Stimulated activated CD4-positive, alpha-beta T cell treated with anti-CD3 and anti-CD28 coated beads, Interleukin-15, amount 100 ng/mL, for 1 hour (primary cell): ENCODE measurements at places on chromosomes 1 and 21.

- DNase-seq, result no peak
Observed at GRCh38 chr1:39877231-39877778, 6.0 kb downstream of the TRIT1 start.

DNA sequence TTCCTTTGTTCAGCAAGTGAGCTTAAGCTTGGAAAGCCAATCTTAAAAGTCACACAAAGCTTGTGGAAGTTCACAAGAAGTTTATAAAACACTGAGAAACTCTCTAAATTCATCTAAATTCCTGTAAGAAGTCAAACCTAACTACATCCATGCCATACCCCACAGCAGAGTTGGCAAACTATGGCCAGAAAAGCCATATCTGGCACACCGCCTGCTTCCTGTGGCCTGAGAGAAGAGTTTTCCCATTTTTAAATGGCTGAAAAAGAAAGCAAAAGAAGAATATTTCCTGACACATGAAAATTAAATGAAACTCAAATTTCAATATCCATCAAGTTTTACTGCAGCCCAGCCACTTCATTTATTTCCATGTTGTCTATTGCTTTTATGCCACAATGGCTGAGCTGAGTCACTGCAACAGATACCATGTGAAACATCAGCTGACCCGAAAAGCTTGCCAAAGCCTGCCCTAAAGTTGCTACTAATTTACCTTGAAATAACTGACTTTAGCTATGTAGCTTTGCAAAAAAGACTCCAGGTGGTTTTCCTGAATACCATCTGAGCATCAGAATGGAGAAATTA lies 237.1 kb downstream of the SLC45A1 start:
- DNase-seq, result no peak

DNA sequence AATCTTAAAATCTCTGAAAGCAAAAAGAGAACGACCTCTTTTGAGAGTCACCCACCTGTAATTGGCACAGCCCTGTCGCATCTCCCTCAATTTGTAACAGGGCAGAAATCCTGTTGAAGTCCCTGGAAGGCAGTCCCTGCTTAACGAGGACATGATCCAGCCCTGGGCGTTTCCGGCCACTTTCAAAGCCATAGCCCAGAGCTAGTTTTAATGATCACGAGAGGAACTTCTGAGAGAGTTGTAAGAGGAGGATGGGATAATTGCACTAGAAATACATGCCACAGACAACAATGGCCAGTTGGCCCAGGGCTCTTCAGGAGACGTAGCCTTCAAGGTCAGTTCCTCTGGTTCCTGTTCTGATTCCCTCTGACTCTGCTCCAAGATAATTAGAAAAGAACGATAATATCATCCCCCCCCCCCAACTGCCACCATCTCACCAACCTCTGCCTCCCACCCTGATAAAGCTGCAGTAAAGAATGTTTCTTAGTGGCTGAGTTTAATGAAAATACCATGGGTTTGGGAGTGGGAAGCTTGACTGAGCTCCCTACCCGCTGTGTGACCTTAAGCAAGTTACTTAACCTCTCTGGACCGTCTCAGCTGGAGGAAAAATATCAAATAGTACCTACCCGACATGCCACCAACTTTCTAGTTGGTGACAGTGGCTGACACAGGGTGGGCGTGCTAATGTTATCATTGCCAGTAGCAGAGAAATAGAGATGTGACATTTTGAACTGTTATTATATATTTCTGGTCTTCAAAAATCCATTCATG lies 140.0 kb downstream of the OMA1 start:
- DNase-seq, result no peak

GRCh38 chr1:20578062-20578461 lies 10.8 kb upstream of the CDA start:
- no peak for DNase-seq

GRCh38 chr1:185348985-185349384 lies 31.9 kb upstream of the IVNS1ABP start:
- no peak for DNase-seq

- DNase-seq, result no peak
Observed at GRCh38 chr1:89484092-89485038, 40.3 kb upstream of the LRRC8B start.

- DNase-seq, result no peak
Observed at GRCh38 chr1:17865912-17866739, 111.0 kb downstream of the ACTL8 start.

DNA sequence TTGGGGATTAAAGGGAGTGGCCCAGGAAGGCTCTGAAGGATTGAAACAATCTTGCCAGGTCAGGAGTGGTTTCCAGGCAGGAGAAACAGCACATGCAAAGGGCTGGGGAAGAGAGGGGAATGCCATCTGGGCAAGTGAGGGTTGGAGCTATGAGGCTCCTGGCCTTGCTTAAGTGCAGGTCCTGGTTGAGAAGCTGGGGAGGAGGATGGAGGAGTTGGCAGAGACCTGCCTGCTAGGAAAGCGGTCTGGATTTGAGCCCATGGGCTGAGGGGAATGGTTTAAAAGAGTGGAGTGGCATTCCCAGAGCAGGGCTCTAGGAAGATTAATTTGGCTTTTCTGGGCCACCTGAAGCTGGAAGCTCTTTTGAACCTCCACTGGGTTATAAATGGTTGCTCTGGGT lies 9.2 kb downstream of the IGSF21 start:
- DNase-seq, result no peak

GRCh38 chr21:26842974-26843932 lies 2.0 kb downstream of the ADAMTS1 start:
- no peak for DNase-seq

DNA sequence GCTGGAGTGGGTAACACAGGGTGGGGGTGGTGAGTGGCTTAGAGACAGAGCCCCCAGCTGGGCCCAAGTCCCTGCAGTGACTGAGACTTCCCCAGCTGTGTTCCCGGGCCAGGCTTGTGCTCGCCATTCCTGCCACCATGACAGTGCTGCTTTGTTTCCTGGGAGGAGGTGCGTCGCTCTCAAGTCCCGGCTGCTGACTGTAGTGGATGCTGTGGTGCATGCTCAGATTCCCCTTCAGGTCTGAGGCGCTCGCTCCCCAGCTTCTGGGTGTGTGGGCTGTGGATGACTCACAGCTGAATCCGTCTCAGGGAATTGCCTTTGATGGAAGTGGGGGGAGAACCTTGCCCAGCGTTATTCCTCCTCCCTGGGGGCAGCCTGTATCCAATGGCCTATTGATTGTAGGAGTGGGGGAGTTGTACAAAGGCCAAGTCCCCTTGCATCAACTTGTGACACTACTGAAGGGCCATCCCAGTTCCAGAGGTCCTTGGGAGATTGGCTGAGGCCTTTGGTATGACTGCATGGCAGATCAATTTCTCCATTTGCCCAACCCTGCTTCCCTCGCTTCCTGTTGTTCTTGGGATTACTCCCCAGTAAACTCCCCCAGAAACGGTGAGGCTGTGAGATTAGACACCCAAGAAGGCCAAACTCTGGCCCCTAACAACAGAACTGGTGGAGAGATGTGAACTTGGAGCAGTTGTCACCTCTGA lies 17.8 kb upstream of the POU3F1 start:
- DNase-seq, result no peak

GRCh38 chr1:57674801-57675200 lies 250.9 kb upstream of the DAB1 start:
- no peak for DNase-seq

GRCh38 chr1:179813626-179814545 lies 63.7 kb downstream of the TOR1AIP2 start:
- DNase-seq, result no peak
